ACHN (cell line): ENCODE measurements at places on chromosomes 1 and 21.

DNA sequence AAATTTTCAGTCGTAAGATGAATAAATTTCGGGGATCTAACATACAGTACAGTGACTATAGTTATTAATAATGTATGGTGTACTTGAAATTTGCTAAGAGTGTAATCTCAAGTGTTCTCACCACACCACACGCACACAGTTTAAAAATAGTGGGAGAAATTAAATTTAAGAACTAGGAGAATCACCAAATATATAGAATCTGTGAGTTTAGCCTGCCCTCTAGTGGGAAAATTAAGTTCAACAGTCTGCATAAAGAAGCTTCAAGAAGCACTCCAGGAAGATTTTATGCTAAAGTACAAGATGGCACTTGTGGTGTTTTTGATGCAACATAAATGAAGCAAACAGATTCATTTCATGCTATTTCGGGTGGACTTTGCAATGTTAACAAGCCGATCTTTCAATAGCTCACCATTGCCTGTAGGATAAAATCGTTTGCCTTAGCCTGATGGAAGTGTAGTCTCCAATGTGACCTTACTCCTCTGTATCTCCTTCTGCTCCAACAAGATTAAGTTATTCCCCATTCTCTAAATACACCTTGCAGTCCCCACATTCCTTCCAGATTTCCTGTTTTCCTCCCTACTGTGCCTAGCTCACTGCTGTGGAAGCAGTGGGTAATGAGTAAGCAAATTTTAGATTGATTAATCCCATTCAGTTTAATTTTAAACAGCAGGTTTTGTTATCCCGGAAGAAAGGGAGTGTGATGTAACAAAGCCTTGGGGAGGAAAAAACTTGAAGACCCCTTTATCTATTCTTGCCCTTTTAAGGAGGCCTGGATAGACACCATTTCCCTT lies 8.7 kb upstream of the PIK3C2B start:
- DNase-seq, result peak; percentile 84

- DNase-seq, result no peak
Observed at GRCh38 chr1:95098196-95098595, 19.0 kb upstream of the TLCD4 start.

GRCh38 chr1:224789311-224789710 lies 140.2 kb upstream of the DNAH14 start:
- no peak for DNase-seq

DNA sequence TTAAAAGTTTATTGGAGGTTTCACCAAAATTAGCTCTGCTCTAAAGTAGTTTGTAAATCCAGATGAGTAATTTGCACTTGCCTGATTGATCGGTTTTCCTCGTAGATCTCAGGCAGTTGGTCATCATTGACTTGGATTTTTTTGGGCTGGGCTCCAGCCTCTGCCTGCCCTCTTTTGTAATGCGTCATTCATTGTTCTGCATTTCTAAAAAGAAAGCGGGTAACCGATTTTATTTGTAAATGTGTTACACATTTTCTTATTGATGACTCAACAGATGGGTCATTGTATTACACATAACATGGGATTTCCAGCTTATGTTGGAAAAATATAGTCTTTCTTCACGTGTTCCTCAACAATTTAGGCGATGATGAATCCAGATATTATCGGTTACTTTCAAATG lies 5.5 kb downstream of the ETS2 start:
- peak; percentile 39 for DNase-seq

GRCh38 chr1:159898527-159898926 lies 1.4 kb downstream of the CFAP45 start:
- no peak for DNase-seq

- no peak for DNase-seq
Observed at GRCh38 chr1:203686091-203686632, 59.5 kb downstream of the ATP2B4 start.

DNA sequence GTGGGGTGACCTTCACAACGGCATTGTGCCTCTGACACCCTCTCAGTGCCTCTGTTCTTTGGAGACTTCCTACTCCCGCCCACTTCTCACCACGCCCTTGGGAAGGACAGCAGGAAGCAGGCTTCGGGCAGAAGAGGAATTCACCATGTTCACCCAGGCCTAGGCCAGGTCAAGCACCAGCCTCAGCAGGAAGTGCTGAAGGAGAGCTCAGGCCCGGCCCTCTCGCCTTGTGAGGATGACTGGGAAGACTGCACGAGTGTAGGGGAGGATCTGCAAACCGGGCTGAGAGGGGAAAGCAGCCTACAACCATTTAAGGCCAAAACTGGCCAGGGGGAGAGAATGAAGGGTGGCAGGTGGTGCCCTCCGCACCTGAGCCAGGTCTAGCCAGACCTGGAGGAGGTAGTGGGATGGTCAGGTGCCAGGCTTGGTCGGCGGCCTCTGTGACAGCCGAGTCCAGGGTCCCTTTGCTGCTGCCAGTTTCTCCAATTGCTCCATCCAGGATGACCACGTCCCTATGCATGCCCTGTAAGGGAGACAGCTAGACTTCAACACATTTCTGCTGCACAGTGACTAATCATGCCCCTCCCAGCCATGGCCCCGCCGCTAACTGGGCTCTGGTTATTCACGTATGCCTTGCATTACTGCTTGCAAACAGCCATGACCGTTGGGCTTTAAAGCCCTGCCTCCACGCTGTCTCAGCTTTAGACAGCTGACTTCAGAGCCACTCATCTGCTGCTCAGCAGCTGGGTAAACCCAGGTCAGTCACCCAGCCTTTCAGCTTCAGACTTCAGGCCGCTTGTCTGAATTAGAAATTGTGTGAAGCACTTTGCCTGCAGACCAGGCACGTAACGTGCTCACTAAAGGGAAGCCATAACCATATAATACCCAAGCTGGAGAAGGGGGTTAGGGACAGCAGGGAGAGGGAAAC lies 8.9 kb downstream of the MRTO4 start:
- peak; percentile 6 for DNase-seq

- no peak for DNase-seq
Observed at GRCh38 chr1:79791488-79792218, 785.1 kb upstream of the ADGRL4 start.

GRCh38 chr1:239587066-239587465 lies 200.7 kb downstream of the CHRM3 start:
- DNase-seq, result no peak

DNA sequence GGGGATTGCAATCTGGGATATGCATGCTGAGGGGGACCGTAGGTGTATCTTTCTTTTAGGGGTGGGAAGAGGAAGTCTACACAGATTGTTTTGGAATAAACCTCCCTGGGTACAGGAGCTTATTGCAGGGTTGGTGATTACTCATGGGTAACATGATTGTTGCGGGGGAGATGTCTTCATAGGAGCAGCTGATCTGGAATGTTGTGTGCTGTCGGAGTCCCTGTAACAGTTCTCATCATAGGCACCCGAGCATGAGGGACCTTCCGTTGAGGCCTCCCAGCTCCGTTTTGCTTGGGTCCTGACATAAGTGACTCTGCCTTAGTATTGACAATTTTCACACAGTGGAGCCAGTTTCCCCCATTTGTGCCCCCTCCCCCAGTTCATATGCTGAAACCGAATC lies 4.2 kb upstream of the PRXL2B start:
- no peak for DNase-seq

DNA sequence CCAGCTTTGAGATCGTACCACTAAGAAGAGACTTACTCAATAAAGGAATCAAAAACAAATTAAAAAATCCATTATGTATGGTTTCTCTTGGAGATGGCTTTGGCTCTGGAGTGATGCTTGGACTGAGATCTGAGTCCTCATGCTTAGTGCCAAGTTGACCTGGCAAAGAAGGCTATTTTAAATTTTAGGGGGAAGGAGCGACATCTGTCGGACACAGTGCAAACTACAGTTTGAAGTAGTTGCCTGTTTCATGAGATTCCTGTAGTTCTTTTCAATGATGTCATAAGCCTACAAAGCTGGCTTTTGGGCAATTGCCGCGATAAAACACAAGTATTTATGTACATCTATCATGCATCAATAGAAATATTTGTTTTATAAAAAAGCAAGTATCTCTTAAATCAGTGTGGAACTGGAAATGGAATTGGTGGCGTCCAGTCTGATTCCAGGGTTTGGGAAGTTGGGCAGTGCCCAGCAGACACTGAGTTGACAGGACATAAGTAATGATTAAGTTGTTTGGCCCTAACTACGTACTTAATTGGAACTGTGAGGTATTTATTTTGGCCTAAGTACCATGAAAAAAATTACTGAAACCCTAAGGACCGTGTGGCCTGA lies 50.0 kb downstream of the TBCE start:
- DNase-seq, result peak; percentile 72
